ENCODE measurements at places on chromosomes 1 and 21. TPM values are rescaled to one million over a fixed set of nuclear protein-coding genes. Genes with fewer than 3 reads are reported as not detected.

GRCh38 chr1:222750651-222751050 is 13.6 kb downstream of the FAM177B start:
- no peaks in the 10 kb centered on the region for H3K4me1 ChIP-seq
- DNase-seq: no peak
- peaks cover 11% of the 10 kb centered on the region for H3K27me3 ChIP-seq
- H3K27ac ChIP-seq: no peak overlapping the region
- no peaks in the 10 kb centered on the region for H3K36me3 ChIP-seq
- H3K4me3 ChIP-seq: no peak overlapping the region

DNA sequence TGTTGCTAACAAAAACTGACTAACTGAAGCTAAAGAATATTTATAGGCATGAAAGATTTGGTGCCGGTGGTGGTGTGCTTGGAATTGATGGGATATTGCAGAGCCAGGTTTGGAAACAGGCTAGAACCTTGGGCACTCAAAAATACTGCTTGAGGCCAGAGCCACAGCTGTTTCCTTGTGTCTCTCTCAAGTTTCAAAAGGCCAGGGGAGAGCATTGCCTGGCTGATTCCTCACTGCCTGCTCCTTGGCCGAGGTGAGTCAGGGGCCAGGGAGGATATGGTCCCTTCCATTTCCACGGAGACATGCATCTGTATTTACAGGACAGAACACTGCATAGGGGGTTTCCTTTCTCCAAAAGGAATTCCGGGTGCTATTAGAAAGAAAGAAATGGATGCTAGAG is 36.1 kb upstream of the IVNS1ABP start:
- peak; percentile 28 for DNase-seq
- peaks cover 3% of the 10 kb centered on the region for H3K4me1 ChIP-seq
- no peak overlapping the region for H3K27ac ChIP-seq
- H3K27me3 ChIP-seq: no peaks in the 10 kb centered on the region

GRCh38 chr21:44792702-44793591 is 8.7 kb downstream of the UBE2G2 start:
- H3K4me3 ChIP-seq: no peak overlapping the region
- peaks cover 35% of the 10 kb centered on the region for H3K36me3 ChIP-seq
- peak overlapping the region; percentile 52 for H3K27ac ChIP-seq
- no peaks in the 10 kb centered on the region for H3K27me3 ChIP-seq
- DNase-seq: peak; percentile 87

GRCh38 chr1:223849352-223850254 is 3.9 kb upstream of the TP53BP2 start:
- no peak overlapping the region for H3K27ac ChIP-seq
- no peak overlapping the region for H3K4me3 ChIP-seq
- peaks cover 25% of the 10 kb centered on the region for H3K4me1 ChIP-seq
- no peaks in the 10 kb centered on the region for H3K36me3 ChIP-seq
- DNase-seq: no peak
- H3K27me3 ChIP-seq: peaks cover 7% of the 10 kb centered on the region

GRCh38 chr1:199678771-199679170 is 348.7 kb upstream of the NR5A2 start:
- H3K36me3 ChIP-seq: no peaks in the 10 kb centered on the region
- peaks cover 11% of the 10 kb centered on the region for H3K27me3 ChIP-seq
- H3K27ac ChIP-seq: no peak overlapping the region
- H3K4me1 ChIP-seq: no peaks in the 10 kb centered on the region
- no peak overlapping the region for H3K4me3 ChIP-seq

DNA sequence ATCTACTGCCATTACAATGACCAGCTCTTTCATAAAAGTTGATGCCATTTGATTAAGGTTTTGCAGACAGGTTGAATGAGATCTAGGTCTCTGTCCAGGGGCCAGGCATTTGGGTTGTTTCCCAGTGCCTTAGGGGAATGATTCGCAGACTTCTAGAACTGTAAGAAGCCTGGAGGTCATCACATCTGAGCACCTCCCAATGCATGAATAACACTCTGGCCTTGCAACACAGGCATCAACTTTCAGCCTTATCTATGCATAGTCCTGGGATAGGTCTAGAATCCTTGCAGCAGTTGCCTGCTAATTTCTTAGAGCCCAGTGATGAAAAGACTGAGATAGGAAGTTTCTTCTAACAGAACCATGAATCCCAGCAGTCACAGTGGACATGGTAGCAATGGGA is 44.8 kb upstream of the KCND3 start:
- H3K4me1 ChIP-seq: no peaks in the 10 kb centered on the region
- H3K36me3 ChIP-seq: no peaks in the 10 kb centered on the region
- DNase-seq: no peak
- peaks cover 7% of the 10 kb centered on the region for H3K27me3 ChIP-seq

DNA sequence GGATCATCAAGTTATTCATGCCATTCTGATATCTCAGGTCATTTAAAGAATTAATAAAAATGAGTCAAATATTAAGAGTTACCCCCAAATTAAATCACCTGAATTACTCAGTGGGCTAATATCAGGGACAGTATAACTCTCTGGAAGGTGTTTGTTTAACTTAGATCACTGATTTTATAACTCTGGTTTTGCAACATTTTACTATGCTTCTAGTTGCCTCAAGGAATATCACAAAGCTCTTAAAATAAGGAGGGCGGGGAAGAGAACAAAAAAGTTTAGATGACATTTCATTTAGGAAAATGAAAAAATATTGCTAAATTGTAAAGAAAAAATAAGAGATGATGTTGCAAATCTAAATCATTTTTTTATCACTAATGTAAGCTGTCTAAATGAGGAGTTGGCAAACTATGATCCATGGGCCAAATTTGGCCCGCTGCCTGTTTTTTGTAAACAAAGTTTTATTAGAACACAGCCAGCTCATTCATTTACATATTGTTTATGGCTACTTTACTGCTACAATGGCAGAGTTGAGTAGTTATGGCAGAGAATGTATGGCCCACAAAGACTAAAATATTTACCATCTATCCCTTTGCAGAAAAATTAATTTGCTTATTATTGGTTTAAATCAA is 31.9 kb upstream of the SLC19A2 start:
- DNase-seq: no peak
- no peaks in the 10 kb centered on the region for H3K27me3 ChIP-seq
- no peaks in the 10 kb centered on the region for H3K4me1 ChIP-seq
- H3K4me3 ChIP-seq: no peak overlapping the region

GRCh38 chr1:88514544-88515060 is 169.5 kb upstream of the PKN2 start:
- no peaks in the 10 kb centered on the region for H3K4me1 ChIP-seq
- peaks cover 2% of the 10 kb centered on the region for H3K27me3 ChIP-seq
- no peak overlapping the region for H3K4me3 ChIP-seq
- no peak overlapping the region for H3K27ac ChIP-seq

DNA sequence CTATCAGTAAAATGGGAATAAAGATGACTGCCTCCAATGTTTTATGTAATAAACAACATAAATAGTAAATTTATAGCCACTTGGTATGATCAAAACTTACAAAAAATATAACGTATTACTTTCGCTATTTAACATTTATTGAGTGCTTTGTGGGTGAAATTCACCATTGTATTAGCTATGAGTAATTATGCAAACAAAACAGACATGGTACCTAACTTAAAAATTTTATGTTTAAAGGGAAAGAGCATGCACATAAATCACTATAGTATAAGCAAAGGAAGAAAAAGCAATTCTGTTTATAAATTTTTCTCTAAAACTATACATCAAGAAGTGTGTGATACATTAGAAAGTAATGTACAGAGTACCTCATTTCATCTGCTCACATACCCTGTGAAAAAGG is 1046.2 kb downstream of the NCAM2 start:
- no peaks in the 10 kb centered on the region for H3K36me3 ChIP-seq
- H3K27ac ChIP-seq: no peak overlapping the region
- DNase-seq: no peak
- no peaks in the 10 kb centered on the region for H3K27me3 ChIP-seq
- H3K4me3 ChIP-seq: no peak overlapping the region

DNA sequence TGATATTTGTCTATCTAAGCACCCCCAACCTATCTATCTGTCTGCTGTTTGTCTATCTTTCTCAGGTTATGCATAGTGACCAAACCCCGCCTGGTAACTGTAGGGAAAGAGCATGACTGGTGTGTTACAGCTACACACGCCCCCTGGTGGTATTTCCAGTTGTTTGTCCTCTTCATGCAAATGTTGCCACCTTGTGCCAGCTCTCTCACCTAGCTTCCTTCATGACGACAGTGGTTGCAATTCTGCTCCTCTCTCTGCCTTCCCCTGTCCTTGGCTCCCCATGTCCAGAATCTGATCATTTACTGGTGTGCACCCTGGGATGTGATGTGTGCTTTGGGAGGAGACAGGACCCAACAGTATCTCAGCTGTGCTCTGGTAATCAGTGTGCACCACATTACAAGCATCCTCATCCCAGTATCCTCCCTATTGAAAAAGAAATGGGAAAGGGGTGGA is 8.1 kb upstream of the INKA2 start:
- peaks cover 18% of the 10 kb centered on the region for H3K4me1 ChIP-seq
- no peak overlapping the region for H3K27ac ChIP-seq
- H3K4me3 ChIP-seq: no peak overlapping the region
- no peaks in the 10 kb centered on the region for H3K36me3 ChIP-seq
- H3K27me3 ChIP-seq: peaks cover 23% of the 10 kb centered on the region
- peak; percentile 93 for DNase-seq

GRCh38 chr1:83901547-83902155 is 97.3 kb downstream of the TTLL7 start:
- H3K4me1 ChIP-seq: no peaks in the 10 kb centered on the region
- no peak overlapping the region for H3K4me3 ChIP-seq
- no peaks in the 10 kb centered on the region for H3K36me3 ChIP-seq
- DNase-seq: no peak

- DNase-seq: no peak
- no peaks in the 10 kb centered on the region for H3K27me3 ChIP-seq
- H3K4me1 ChIP-seq: peaks cover 70% of the 10 kb centered on the region
- H3K4me3 ChIP-seq: no peak overlapping the region
These were observed 163.3 kb downstream of the DHRS3 start for GRCh38 chr1:12454406-12455391.

GRCh38 chr1:221025501-221025900 is 146.3 kb downstream of the HLX start:
- H3K4me3 ChIP-seq: no peak overlapping the region
- no peak for DNase-seq
- H3K27me3 ChIP-seq: no peaks in the 10 kb centered on the region
- no peaks in the 10 kb centered on the region for H3K36me3 ChIP-seq

DNA sequence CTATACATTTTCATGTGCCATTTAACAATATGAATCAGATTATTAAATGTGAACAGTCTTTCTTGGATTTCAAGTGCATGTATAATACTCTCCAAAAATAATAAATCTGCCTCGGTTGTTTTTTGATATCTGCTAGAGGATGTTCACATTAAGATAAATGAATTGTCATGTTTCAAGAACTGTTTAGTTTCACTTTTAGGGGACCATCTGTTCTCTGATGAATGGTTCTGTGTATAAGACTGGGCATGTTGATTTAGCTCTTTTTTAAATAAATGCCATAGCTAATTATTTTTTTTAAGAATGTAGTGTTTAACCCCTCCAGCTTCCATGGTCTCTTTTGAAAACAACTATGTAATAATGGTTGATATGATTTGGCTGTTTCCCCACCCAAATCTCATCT is 1245.1 kb upstream of the ADGRL4 start:
- no peak overlapping the region for H3K27ac ChIP-seq
- no peaks in the 10 kb centered on the region for H3K27me3 ChIP-seq
- no peaks in the 10 kb centered on the region for H3K4me1 ChIP-seq
- no peak overlapping the region for H3K4me3 ChIP-seq
- DNase-seq: no peak
- no peaks in the 10 kb centered on the region for H3K36me3 ChIP-seq

- no peaks in the 10 kb centered on the region for H3K36me3 ChIP-seq
- no peak overlapping the region for H3K4me3 ChIP-seq
- H3K27me3 ChIP-seq: no peaks in the 10 kb centered on the region
- no peak overlapping the region for H3K27ac ChIP-seq
These were observed 47.4 kb upstream of the USP25 start for GRCh38 chr21:15682186-15682895.

- no peaks in the 10 kb centered on the region for H3K36me3 ChIP-seq
- no peak overlapping the region for H3K4me3 ChIP-seq
These were observed 6.9 kb downstream of the AGRN start for GRCh38 chr1:1026599-1027413.

DNA sequence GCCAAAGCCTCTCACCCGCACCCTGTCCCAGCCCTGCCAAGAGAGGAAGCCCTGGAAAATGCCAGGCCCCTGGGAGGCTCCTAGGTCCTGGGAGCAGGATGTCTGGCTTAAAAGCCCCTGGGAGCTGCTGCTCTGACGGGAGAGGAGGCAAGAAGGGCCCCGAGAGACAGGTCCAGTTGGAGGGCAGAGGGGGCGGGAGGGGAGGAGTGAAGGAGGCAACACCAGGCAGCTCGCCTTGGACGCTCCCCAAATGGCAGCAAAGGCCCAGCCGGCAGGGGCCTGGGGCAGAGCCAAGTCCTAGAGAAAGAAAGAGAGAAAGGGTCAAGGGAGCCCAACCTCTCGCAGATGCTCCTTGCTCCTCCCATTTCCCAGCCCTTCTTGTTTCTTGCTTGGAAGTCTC is 6.8 kb downstream of the ETV3L start:
- peaks cover 2% of the 10 kb centered on the region for H3K4me1 ChIP-seq
- H3K4me3 ChIP-seq: no peak overlapping the region
- DNase-seq: no peak
- peaks cover 5% of the 10 kb centered on the region for H3K27me3 ChIP-seq
- H3K36me3 ChIP-seq: no peaks in the 10 kb centered on the region
- H3K27ac ChIP-seq: no peak overlapping the region

DNA sequence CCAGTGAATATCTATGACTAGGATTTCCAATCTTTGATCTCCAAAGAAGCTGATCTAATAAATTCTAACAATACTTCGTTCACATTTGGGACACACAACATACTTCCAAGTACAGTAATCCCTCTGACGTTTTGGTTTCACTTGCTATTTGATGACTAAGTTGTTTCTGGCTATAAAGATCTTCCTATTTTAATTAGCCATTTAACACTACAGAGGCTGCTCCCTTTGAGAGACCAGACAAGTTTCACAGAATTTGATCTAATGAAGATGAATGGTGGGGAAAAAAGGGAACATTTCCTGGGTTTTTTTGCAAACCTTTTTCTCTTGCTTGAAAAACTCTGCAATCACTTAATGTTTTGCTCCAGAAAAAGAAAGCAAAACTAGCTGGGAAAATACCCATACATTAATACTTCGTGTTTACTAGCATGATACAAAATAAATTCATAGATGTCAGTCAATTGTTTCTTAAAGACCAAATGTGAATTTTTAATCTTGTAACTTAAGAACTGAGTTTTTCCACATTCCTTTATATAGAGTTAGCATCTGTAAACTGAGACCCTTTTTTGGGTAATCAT is 28.0 kb upstream of the GLIS1 start:
- no peaks in the 10 kb centered on the region for H3K27me3 ChIP-seq
- no peak for DNase-seq
- H3K4me3 ChIP-seq: peak overlapping the region; percentile 72
- H3K36me3 ChIP-seq: peaks cover 45% of the 10 kb centered on the region

The ZFP69 gene
- total RNA-seq: 3.1 TPM

The FMO3 gene
- total RNA-seq: not detected

The FMO5 gene
- total RNA-seq: 0.12 TPM

The OMA1 gene
- total RNA-seq: 13.8 TPM

The TIE1 gene
- 0.23 TPM for total RNA-seq
